ENCODE measurements at places on chromosomes 5 and 9.

- peak; percentile 66 for DNase-seq
Observed at GRCh38 chr5:73135429-73136054, 15.2 kb downstream of the TMEM171 start.

- DNase-seq = no peak
Observed at GRCh38 chr9:110114859-110115201, 93.1 kb downstream of the C9orf152 start.

DNA sequence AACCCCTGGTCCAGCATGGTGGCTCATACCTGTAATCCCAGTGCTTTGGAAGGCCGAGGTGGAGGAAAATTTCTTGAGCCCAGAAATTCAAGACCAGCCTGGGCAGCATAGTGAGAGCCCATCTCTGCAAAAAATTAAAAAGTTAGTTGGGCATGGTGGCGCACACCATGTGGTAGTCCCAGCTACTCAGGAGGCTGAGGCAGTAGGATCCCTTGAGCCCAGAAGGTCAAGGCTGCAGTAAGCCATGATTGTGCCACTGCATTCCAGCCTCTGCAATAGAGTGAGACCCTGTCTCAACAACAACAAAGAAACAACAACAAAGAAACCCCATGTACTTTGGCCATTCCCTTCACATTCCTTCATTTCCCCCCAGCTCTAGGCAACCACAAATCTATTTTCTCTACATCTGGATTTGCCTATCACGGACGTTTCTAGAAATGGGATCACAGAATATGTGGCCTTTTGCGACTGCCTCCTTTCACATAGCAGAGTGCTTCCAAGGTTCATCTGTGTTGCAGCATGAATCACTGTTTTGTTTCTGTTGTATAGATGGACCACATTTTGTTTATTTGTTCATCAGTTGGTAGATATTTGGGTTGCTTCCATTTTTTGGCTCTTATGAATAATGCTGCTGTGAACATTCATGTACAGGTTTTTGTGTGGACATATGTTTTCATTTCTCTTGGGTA is 17.9 kb downstream of the MIGA2 start:
- no peak for DNase-seq

- DNase-seq = peak; percentile 76
Observed at GRCh38 chr9:35774907-35775635, 16.3 kb upstream of the NPR2 start.

DNA sequence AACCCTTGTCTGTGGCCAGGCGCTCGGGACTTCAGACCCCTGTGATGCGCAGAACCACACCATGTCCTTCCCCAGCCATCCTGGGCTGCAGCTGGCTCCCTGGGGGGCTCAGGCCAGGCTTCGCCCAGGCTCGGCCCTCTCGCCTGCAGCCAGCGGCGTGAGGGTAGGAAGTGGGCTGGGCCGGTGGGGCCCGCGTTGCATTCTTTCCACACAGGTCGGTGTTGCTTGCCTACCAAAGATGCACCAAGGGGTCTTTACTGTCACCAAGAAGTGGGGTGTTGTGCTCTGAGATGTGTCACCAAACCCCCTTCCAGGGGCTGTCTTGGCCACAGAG is 48.3 kb upstream of the RNF130 start:
- DNase-seq = no peak

- no peak for DNase-seq
Observed at GRCh38 chr9:75188756-75189155, 100.4 kb downstream of the OSTF1 start.

GRCh38 chr9:133468777-133469421 is 9.1 kb downstream of the CACFD1 start:
- DNase-seq = no peak

DNA sequence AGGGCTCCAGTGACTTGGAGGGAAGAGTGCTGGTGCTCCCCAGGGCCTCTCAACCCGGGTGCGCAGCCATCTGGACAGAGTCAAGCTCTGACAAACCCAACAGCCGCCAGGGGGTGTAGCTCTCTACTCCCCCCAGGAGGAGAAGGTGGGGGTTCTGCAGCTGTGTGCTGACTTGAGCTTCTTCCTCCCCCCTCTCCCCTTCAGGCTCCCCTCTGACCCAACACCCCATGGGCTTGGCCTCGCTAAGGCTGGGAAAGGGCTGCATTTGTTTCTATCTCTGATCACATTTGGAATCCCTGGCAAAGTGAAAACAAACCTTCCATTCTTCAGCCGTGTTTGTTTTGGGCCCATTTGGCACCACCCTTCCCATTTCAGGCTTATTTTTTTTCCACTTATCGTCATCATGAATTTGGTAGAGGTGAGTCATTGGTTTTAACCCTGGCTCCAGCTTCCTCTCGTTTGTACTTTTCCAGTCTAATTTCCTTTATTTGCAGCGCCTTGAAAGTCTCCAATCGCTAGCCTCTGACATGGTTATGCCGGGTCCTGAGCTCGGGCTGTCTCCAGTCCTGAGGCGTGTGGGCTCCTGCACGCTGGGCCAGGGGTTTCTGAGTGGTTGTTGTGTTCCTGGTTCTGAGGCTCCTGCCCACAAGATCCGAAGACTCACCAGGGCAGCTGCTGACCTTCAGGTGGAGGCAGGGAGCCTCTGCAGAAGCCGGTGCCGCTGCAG is 36.1 kb downstream of the DAP start:
- no peak for DNase-seq

- DNase-seq = no peak
Observed at GRCh38 chr9:136141682-136142413, 23.2 kb upstream of the TMEM250 start.

DNA sequence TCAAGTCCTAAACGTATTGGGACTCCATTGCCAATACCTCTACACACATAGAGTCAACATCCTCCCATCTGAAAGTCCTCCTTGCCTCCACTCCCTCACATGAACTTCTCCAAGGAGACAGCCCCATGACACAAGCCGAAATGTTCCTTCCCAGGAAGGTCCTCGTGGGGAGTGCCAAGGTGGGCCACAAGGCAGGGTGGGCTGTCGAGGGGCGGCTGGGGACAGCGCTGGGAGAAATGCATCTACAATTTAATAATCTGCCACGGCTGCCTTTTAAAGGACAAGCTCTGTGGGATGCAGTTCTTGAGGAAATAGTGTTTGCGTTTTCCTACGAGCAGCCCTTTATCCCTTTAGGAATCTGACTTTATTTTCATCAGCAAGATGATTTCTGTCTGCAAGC is 138.7 kb downstream of the GABBR2 start:
- no peak for DNase-seq

DNA sequence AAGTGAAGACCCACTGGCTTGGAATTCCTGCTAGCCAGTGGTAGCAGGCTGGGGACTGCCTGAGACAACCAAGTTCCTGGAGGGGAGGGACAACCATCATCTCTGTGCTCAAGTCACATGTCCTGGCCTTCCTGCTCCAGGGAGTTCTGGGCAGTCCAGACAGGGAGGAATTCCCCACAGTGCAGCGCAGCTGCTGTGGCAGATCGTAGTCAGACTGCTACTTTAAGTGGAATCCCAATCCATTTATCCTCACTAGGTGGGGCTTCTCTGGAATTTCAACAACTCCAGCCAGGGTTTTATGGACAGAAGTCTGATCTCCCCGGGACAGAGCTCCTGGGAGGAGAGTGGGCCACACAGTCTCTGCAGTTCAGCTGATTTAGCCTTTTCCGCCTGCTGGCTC is 20.9 kb upstream of the OR5C1 start:
- no peak for DNase-seq

DNA sequence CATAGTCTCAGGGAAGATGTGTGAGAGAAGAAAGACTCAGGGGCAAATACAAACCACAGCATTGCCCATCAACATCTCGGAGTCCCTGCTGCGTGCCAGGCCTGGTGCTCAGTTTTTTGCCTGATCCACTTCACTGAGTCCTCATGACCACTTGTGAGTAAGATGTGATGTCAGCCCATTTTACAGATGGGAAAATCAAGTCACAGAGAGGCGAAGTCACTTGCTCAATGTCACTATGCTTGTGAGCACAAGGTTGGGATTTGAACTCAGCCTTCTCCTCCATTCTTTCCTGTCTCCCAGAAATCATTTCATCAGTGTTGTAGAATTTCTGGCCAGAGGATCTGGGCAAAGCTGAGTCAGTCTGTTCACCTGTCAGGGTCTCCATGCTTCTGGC is 34.6 kb upstream of the PSD2 start:
- no peak for DNase-seq

GRCh38 chr9:70422371-70423043 is 8.1 kb upstream of the KLF9 start:
- no peak for DNase-seq

DNA sequence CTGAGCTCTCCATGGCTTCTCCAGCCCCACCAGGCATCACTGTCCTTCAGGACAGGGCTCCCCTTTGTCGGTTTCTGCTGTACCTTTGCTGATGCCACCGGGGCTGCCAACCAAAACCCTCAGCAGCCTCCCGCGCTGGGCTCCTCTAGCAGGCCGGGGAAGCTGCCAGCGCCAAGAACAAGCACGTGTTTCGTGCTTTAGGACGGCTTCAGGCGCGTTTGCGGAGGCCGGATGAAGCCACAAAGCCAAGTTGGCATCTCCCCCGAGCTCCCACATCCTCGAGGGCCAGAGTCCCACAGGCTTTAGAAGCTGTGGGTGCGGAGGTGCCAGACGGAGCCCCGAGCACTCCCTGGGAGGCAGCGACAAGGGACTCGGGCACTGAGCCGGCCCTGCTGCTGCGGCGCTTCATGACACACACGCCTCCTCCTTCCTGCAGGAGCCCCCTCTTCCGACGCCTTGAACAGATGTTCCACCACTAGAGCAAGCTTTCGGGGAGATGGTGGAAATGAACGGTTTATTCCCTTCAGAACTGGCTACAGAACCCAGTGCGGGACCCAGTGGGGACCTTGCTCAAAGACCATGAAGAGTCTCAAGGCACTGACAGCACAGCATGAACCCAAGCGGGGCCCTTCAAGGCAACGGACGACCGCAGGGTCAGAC is 36.7 kb downstream of the SARDH start:
- DNase-seq = peak; percentile 8

GRCh38 chr9:81132796-81133195 is 556.6 kb downstream of the TLE1 start:
- no peak for DNase-seq

GRCh38 chr5:128378196-128378595 is 159.8 kb downstream of the FBN2 start:
- no peak for DNase-seq

GRCh38 chr9:118578467-118578866 is 790.8 kb downstream of the BRINP1 start:
- no peak for DNase-seq

DNA sequence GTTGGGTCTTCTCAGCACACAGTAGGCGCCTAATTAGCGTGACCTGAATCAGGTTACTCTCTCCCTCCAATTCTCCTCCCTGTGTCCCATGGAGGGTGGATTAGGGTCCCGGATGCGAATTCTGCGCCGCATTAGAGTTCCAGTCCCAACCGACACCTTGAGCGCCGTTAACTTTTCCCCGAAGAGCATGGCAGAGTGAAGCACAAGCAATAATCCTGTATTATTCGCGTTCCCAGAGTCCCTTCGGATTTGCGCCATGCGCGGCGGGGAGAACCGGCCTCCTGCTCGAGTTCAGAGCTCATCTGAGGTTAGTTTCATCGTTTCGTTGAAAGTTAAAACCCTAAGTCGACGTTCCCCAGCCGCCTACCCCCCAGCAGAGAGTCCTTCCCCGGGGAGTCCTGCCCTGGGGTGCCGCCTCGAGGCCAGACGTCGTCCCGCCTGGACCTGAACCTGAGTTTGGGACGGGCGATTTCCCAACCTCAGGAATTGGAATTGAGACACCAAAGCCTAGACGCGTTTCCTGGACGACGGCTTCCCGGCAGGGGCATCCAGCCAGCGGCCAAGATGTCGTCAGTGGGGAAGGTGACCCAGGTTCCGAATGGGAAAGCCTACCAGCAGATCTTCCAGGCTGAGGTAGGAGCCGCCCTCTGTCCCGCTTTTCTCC is at the start of gene CCDC180:
Gene CCDC180, plus strand, starts transcription at position 160 of the 664 bp plus-strand sequence. Its CDS starts 405 bp downstream, at position 565.
- DNase-seq = no peak

GRCh38 chr5:145912594-145912993 is 23.8 kb upstream of the SH3RF2 start:
- DNase-seq = no peak

- peak; percentile 60 for DNase-seq
Observed at GRCh38 chr5:40733879-40734563, 21.7 kb downstream of the TTC33 start.

- DNase-seq = no peak
Observed at GRCh38 chr9:108427751-108428150, 428.0 kb downstream of the ACTL7B start.

DNA sequence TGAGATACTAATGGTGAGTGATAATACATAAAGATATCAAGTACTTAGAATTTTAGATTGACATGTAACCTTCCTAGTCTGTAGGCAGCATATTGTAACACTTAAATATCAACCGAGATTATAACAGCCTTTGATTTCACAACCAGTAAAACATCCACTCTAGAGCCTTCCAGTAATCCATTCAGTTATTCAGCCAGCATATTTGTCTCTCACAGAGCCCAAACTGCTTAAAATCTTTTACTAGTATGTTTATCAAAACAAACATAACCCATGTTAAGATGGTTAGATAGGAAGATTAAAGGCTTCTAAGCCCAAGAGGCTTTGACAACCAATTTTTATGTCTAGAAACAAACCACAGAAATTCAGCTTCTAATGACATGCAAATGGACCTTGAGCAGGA is 177.9 kb upstream of the FST start:
- DNase-seq = no peak

- peak; percentile 34 for DNase-seq
Observed at GRCh38 chr9:129270903-129271431, 92.9 kb upstream of the IER5L start.

DNA sequence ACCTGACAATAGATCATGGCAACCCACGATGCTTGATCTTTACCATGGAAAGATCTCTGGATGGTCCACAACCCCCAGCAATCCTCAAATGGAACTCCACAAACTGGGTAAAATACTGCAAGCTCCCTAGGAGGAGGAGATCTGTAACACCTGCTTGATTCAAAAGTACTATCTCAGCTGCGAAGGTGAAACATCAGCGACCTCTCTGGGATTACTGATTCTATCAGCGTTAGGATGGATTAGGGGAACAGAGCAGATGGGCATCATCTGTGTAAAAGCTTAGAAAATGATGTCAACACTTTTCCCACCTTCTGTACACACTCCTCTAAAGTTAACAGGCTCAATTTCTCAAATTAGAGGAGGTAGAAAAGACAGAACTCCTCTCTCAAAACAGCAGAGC is 31.5 kb upstream of the TRPC7 start:
- DNase-seq = no peak

GRCh38 chr5:44334622-44335021 is 54.6 kb downstream of the FGF10 start:
- DNase-seq = no peak

DNA sequence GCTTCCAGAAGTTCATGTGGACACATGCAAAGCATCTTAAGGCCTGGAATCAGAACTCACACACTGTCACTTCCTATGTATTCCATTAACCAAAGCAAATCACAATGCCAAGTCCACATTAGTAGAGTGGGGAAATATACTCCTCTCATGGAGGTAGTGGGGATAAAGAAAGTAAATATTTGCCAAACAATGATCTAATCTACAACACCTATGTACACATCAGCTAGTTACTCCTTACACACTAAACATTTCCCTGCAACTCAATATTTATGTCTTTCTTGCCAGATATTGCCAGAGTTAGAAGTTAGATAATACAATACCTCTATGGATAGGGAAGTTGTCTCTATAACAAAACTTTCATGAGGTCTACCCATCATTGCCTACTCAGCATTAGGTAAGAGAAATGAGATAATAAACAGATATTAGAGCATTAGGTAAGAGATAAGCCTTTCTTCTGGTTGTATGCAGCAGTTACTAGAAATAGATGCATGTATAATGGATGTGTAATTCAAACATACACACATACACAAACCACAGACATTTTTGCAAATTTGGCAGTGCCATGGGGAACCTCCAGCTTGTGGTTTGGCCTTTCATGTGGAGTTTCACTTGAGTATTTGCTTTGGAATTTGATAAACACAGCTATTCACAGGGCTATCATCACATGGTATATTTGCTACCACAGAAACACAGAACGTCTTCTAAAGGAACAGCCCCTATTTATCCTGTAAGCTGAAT is 196.5 kb downstream of the TLE1 start:
- no peak for DNase-seq

Data from Kasumi-1 (cell line).